ENCODE measurements at places on chromosomes 6 and 20.

- no peak for DNase-seq
These were observed 29.9 kb downstream of the SDCBP2 start for GRCh38 chr20:1298888-1299511.

GRCh38 chr6:128474481-128474880 is 45.9 kb downstream of the PTPRK start:
- no peak for DNase-seq

DNA sequence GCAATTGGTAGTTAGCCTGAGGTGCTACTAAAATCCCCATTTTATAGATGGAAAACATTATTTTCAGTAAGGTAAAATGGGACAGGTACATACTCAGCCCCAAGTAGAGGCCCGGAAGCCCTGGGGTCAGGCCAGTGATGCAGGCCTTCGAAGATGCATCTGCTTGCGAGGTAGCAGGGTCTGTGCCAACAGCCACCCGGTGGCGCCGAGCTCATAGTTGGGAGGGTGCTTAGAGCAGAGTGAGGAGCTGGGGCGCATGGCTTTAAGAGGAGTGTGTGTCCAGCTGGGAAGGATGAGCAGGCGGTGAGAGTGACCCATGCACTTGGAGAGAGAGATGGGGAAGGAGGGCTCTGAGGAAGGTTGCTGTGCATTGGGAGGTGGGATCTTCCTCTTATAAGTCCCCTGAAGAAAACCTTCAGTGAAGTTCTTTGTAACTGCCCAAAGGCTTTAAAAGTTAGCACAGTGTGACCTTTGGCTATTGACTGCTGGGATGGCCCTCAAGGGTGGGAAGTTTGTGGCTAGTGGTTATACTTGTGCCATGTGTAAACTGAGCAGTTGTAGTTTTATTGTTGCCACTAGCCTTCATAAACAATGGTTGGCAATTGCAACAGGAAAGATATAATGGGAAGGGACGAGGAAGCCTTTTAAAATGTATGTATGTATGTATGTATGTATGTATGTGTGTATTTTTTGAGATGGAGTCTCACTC is 71.1 kb downstream of the TOX2 start:
- no peak for DNase-seq

DNA sequence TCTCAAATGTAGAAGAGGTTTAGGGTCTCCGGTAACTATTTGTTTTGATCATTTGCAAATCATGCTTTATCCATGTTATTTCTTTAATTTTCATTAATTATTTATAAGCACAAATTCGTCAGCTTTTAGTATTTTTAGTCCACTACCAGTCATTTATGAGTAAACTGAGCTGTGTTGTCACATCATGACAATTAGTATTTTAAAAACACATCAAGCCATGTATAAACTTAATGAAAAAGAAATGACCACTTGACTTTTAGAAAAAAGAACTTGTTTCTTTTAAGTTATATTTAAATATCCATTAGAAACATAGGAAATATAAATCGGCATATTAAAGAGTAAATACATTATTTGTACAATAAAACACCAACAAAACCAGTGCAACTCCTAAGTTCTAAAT is 2.8 kb downstream of the NKX2-4 start:
- DNase-seq: no peak

DNA sequence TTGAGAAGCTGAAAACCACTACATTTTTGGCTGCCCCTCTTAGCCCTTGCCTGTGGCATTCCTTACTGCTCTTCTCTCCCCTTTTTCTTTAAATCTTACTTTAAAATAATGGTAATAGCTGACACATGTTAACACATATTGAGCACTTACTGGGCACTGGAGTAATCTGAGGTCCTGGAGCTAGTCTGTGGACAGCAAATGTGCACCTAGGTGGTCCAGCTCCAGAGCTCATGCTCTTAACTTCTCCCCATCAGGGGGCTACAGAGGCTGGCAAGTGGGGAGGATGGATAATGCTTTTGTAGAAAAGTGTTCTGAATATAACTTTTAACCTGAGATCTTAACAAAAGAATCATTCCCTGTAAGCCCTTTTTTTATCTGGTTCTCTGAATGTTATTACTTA is 74.8 kb downstream of the ADGRB3 start:
- DNase-seq: no peak

Measured in inflammatory macrophage treated with lipopolysaccharide for 4 hours (primary cell).